ENCODE measurements at places on chromosomes 1 and 21.

DNA sequence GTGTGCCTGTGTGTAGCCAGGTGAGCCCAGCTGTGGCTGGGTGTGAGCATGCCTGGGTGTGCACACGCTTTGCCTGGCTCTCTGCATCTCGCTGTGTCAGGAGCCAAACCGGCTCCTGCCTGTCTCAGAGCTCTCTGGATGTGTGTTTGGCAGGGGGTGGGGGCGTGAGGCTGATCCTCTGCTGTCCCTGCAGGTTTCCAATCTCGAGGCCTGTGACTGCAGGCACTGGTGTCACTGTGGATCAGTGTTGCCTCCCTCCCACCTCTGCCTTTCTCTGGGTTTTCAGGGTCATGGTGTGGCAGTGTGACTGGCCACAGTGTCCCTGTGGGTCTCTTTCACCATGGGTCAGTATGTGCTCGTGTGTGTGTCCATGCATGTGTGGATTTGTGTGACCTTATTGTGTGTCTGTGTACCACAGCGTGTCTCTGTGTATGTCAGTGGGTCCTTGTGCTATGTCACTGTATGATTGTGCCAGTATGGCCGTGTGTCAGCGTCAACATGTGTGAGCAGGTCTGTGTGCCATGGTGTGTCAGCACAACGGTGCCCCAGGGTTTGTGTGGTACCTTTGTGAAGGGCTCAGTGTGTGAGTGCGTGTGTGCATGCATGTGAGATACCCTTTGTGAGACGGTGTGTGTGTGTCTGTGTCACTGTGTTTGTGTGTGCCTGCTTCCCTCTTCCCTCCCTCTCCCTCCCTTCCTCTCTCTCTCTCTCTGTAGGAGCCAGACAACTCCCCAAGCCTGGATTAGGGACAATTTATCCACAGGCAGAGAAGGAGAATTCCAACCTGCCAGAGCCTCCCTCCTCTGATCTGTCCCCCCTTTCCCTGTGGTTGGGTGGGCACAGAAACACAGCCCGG, 43.4 kb downstream of the AHDC1 start:
- DNase-seq = no peak

DNA sequence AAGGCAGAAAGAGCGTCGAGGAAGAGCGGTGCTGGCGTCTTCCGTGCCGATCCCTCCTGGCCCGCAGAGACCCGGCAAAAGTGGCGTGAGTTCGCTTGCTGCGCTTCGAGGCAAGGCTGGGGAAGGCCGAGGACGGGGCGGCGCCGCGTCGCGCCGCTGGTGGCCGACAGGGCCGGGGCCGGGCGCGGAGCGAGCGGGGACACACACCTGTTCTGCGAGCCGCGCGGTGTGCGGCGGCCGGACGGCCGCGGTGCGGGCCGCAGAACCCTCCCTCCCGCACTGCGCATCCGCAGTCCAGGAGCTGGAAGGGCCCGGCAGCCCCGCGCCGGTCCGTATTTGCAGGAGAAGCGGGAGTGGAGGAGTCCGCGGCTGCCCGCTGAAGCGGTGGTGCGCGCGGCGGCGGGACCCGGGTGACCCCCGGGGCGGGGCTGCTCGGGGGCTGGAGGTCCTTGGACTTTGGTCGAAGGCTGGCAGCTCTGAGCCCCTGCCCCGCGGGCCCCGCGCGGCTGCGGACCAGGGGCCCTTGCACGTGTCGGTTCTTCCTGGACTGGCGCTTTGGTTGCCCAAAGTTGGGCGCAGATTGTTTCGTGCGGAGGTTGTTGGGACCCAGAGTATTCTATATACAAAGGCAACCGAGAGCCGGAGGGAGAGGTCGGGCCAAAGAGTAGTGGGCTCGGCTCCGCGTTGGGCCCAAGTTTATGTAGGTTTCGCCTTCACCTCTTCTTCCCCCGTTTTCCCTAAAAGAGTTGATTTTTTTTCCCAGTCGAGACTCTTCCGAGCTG, 2.6 kb downstream of the RNF220 start:
- DNase-seq = no peak

DNA sequence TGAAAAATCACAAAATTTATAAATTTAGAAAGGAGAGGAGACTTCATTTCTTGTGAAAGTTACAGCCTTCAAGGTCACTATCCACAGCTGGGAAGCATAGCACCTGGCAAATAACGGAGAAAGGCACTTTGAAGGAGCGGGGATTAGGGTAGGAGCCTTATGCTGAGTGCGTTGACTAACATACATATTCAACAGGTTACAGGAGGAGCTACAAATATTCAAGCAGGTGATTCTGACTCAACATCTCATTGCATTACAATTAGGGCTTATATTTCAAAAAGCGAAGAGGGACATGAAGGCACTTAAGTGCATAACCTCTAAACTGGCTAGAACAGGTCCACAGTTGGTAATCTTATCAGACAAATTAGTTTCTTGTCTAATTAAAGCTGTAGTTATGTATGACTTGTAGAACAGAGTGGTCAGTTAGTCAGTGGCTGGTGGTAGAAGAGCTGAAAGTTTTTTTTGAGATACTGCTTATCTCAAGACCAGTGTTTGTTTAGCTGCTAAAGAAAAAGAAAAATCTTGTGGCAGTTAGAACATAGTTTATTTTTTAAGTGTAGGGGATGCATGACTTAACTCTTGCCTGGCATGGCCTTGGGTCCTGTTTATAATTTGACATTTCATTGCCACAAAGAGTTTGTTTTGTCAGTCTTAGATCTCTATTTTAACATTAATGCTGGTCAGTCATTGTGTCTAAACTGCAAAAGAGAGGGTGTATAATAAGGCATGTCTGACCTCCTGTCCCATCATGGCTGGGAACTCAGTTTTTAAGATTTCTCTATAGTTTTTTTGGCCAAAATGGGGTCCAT, 311.5 kb downstream of the DUSP10 start:
- DNase-seq = no peak

DNA sequence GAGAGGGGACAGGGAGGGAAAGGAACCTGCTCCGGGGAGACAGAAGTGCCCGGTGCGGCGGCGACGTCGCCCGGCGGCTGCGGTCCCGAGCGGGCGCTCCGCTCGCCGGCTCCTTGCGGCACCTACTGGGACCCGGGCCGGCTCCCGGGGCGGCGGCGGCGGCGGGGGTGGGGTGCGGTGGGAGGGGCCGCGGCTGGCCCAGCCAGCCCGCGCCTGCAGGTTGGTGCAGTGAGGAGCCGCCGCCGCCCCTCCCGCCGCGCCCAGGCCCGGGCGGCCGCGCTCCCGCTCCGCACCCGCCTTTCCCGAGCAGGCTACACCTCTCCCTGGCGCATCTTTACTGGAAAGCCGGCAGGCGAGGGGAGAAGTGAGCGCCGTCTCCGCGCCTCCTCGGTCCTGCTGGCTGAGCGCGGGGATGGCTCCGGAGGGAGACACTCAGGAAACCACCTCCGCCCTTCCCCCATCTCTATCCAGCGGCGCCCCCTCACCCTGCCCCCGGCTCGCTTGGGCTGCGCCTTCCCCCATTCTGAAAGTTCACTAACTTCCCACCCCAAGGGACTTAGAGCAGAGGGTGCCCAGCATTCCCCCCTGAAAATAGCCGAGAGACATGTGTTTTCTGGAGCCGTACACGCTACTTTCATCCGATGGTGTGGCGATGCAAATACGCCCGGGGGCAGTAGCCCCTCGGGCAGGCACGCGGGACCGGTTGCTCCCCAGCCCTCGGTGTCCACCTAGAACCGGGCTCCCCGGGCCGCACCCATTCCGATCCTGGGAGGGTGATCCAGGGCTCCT, at the start of gene PLD5:
Gene PLD5, minus strand, starts transcription at position 127 of the 789 bp plus-strand sequence.
- no peak for DNase-seq

GRCh38 chr1:219938706-219939105, 10.3 kb upstream of the SLC30A10 start:
- no peak for DNase-seq

GRCh38 chr1:171935664-171936063, 94.4 kb downstream of the DNM3 start:
- no peak for DNase-seq

DNA sequence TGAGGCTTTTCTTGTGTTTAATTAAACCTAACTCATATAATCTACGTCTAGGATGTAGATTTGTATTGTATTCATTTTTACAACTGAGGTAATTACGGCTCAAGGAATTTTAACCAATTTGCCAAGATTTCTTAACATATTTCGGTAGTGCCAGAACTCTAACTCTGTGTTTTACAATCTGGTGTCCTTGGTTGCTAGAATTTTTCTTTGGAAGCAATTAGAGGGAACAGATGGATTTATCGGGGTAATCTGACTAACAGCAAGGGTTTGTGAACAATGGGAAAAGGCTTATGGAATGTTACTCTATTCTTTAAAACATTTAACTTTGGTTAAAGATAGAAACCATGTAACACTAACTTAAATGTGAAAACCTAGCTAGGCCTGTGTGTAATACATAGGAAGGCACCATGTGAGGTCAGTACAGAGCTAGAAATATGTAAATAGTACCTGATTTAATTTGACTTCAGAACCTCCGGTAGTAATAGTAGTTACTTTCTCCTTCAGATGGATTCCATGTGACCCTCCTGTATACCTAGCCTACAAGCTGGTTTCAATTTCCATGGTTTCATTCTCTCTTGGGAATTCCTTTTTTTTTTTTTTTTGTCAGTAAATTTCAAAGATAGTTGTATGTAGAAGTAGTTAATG, 1.2 kb downstream of the MTF2 start:
- no peak for DNase-seq

DNA sequence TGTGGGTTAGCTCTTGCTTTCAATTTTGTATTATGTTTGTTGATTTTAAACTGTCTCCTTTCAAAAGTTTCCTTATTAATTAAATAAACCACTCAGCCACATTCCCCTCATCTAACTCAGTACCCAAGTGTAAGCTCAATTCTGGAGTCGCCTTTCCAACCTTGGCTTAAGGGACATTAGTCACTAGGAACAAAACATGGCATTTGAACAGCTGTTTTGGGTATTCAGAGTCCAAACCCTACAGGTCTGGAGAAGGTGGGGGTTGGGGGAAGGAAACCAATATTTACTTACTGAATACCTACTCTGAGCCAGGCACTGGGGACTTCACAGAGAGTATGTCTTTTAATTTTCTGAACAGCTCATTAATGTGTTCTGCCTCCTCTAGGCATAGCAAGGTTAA, 117.2 kb upstream of the JUN start:
- DNase-seq = no peak

DNA sequence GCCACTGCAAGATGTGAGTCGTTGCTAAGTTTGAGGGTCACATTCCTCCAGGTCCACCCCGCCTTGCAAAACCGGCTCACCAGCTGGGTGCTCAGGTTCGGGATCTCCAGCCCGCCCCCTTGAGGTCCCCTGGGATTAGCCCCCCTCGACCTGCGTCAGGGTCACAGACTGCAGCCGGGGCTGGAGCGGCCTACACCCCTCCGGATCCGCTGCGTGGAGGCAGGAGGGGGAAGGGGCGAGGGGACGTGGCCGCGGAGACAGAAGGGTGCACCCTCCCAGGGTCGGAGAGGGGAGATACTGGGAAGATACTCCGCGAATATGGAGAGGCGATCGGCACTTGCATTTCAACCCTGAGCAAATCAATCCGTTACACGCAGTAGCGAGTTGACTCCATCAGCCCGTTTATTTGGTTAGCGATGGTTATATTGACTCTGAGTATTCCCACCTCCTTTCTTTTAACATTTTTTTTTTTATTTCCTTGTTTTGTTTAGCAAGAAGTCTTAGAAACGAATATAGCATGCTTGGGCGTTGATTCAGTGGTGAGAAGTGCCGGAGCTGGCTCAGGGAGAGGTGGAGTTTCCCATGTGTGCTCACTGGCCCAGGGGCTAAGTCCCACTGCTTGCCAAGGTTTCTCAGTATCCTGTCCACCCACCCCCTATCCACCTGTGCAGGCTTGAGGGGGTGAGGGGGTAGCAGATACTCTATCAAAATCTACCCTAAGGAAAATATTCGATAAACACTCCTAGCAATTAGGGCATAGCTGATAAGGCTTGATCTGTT, 997 bp downstream of the IFNAR2 start:
- DNase-seq = no peak

DNA sequence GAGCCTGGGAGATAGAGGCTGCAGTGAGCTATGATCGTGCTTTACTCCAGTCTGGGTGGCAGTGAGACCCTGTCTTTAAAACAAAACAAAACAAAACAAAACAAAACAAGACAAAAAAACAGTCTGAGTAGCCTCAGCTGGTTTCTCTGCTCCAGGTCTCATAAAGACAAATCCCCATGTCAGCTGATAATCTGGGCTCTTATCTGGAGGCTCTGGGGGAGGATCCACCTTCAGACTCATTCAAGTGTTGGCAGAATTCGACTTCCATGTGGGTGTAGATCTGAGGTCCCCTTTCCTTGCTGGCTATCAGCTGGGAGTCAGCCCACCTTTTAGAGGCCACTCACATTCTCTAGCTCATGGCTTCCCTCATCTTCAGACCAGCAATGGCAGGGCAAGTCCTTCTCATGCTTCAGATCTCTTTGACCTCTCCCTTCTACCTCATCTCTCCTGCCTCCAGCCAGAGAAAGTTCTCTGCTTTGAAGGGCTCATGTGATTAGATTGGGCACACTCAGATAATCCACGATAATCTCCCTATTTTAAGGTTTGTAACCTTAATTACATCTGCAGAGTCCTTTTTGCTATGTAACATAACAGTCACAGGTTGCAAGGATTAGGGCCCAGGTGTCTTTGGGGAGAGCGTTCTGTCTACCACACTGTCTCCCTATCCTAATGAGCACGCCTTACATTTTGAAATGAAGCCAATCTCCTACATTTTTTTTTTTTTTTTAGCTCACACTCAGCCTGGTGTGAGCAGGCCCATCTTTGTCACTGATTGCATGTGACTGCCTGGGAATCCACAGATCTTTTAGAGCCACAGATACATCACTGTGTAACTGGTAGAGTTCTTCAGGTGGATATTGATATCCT, 7.5 kb upstream of the PYCR2 start:
- DNase-seq = no peak

DNA sequence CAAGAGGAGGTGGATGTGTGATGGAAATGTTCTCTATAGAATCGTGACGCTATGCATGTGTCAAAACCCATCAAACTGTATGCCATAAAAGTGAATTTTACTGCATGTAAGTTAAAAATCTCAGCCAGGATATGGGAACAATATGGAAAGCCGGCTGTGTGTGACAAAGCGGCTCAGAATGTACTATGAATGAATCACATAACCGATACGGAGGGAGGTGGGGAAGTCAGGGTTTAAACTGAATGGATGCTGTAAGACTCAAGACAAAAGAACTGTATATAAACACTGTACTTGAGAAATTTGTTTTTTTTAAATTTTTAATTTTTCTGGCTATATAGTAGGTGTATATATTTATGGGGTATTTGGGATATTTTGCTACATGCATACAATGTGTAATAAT, 111.6 kb upstream of the PDE4B start:
- no peak for DNase-seq
